Spleen (tissue), 13 donors: ENCODE measurements at places on chromosomes 4 and X.

DNA sequence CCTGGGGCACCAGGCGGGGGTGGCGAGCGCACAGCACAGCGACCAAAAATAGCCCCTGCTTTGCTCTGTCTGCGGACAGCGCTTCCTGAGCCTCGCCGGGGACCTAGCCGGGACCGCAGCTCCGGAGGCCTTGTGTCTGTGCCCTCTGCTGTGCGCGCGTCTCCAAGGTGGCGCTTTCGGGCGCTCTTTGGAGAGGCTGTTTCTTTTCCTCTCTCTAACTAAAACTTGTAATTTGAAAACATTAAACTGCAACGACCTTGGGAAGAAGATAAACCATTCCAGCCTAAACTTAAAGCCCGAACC lies 3.4 kb downstream of the ARX start:
- no peak for DNase-seq

GRCh38 chr4:164212134-164212533 lies 541.8 kb upstream of the SMIM31 start:
- no peak for DNase-seq

GRCh38 chr4:99651016-99651769 lies 6.4 kb downstream of the C4orf54 start:
- no peak for DNase-seq

DNA sequence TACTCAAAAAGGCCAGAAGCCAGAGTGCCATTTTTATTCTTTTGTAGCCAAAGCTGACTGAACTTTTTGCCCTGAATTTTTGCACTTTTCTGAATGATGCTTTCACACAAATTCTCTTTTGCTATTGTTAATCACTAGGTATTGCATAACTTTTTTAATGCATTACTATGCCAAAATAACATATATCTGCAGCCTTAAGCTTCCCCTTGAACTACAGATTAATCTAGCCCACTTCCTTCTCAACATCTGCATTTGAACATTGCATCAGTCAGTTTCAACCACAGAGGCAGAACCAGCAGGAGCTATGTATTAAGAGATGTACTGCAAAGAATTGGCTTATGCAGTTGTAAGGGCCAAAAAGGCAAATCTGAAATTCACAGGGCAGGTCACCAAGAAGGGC lies 197.6 kb upstream of the GYPA start:
- DNase-seq = no peak

DNA sequence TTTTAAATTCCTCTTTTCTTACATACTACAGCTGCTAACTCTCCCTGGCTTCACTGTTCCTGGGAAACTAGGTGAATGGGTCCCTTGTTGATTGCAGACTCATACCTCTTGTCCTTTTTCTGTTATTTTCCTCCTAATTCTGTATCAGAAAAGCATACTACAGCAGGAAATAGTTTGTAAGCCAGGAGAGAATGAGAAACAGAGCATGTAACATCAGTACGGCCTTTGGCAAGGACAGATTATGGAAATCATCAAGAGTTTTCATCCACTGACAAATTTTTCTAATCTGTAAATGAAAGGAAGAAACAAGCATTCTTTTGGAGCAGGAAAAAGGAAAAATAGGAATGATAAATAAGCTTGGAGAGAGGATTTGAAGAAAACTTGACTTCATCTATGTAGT lies 239.2 kb downstream of the ANTXR2 start:
- DNase-seq = no peak

DNA sequence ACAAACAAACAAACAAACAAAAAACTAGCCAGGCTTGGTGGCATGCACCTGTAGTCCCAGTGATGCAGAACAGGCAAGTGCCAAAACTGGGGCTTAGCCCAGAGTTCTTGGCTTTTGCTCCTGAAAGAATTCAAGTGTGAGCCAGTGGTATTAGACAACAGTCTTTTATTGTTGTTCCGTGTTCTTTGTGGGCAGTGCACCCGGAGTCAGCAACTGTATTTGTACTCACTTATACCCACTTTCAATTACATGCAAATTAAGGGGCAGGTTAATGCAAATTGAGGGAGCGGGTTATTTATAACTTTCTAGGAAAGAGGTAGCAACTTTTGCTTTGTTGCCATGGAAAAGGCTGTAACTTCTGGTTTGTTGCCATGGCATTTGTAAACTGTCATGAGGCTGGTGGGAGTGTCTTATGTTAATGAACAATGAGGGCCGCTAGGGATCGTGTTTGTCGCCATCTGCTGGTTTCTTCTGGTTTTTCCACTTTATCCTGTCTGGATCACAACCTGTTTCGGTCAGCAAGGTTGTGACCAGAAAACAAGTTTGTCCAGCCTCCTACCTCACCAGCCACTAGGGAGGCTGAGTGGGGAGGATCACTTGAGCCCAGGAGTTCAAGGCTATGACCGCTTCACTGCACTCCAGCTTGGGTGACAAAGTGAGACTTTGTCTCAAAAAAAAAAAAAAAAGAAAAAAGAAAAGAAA lies 88.8 kb upstream of the ESX1 start:
- no peak for DNase-seq

GRCh38 chr4:14915018-14915417 lies 87.3 kb upstream of the CPEB2 start:
- DNase-seq = no peak
